ENCODE measurements at places on chromosomes 7 and 10. TPM values are rescaled to one million over a fixed set of nuclear protein-coding genes. Genes with fewer than 3 reads are reported as not detected.

Gene LAMB1
- total RNA-seq: 292 TPM

Gene CALU
- total RNA-seq: 1,188 TPM

Gene CRYGN
- total RNA-seq: 0.25 TPM

Gene ZNF467
- 0.22 TPM for total RNA-seq

Gene SVOPL
- not detected for total RNA-seq

Gene ADCYAP1R1
- not detected for total RNA-seq

Gene SPDYE11
- not detected for total RNA-seq

Gene OR2A42
- total RNA-seq: not detected

Gene ELAPOR2
- 3.3 TPM for total RNA-seq

Gene SEMA3E
- total RNA-seq: 2.0 TPM

Gene PLXNA4
- total RNA-seq: 1.2 TPM

Gene SLC16A12
- under 0.01 TPM for total RNA-seq

Gene GDF2
- total RNA-seq: not detected

Gene GCK
- total RNA-seq: 0.62 TPM

Gene SAMD9L
- total RNA-seq: 15.4 TPM

Gene TCAF2
- 1.9 TPM for total RNA-seq

Gene NOS3
- 3.3 TPM for total RNA-seq

Gene TAS2R4
- 1.1 TPM for total RNA-seq

Gene TMEM26
- total RNA-seq: 0.50 TPM

Gene SKIDA1
- total RNA-seq: 1.1 TPM

Gene DUSP5
- total RNA-seq: 67.8 TPM

Gene PNLIP
- not detected for total RNA-seq

Gene ADIRF
- total RNA-seq: 73.0 TPM

Gene NEUROG3
- total RNA-seq: not detected

Gene FXYD4
- not detected for total RNA-seq

Gene PLEKHS1
- total RNA-seq: not detected

Gene EPHA1
- 0.33 TPM for total RNA-seq

Gene WDR86
- total RNA-seq: not detected

Gene NAT16
- total RNA-seq: under 0.01 TPM

Gene SUMF2
- 194 TPM for total RNA-seq

Gene SERPINE1
- total RNA-seq: 462 TPM

Gene ADGRA1
- not detected for total RNA-seq

Gene RNF32
- 1.2 TPM for total RNA-seq

Gene LDB3
- not detected for total RNA-seq

Gene BICC1
- total RNA-seq: 23.6 TPM

Gene KRIT1
- total RNA-seq: 54.9 TPM

Data from uterine smooth muscle cell (primary cell).